ENCODE measurements at places on chromosomes 16 and 17.
A peak's percentile ranks its signal among the peaks of the same experiment; 100 is the strongest.

DNA sequence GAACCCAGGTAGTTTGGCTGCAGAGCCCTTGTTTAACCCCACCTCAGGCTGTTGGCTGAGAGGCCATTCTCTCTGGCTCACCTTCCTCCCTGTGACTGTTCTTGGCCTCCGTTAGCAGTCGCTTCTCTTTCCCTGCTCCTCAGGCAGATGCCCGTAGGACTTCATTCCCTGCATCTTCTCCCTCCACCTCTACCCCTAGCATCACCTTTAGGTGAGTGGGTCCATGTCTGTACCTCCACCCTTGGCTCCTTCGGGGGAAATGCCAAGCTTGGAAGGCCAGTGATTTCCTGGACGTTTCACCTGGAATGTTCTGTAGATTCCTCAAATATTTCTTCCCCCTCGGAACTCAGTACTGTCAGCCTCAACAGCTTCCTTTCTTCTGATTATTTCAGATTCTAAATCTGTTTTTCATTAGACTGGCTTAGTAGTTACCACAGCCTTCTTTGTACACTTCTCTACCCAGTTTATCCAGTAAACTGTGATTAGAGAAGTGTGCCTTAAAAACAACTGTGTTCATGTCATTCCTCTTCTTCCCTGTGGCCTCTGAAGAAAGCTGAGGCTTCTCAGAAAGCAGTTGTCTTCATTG, 227.9 kb downstream of the MSI2 start:
- DNase-seq: no peak

DNA sequence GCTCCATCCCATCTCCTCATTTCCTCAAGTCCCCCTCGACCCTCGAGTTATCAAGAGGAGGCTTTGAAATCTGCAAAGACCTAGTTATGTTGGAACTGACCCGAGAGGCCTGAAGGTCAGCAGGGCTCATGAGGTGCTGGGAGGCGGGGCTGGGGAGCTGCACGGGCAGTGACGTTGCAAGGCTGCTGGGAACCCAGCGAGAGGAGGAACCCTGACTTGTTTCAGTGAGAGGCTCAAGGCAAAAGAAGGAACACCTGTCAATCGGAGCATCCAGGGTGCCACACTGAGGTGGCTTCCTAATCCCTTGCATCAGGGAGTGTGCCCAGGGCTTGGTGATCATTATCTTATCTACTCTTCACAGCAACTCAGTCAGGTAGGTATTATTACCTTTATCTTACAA, 86.9 kb downstream of the CDH11 start:
- no peak for DNase-seq

DNA sequence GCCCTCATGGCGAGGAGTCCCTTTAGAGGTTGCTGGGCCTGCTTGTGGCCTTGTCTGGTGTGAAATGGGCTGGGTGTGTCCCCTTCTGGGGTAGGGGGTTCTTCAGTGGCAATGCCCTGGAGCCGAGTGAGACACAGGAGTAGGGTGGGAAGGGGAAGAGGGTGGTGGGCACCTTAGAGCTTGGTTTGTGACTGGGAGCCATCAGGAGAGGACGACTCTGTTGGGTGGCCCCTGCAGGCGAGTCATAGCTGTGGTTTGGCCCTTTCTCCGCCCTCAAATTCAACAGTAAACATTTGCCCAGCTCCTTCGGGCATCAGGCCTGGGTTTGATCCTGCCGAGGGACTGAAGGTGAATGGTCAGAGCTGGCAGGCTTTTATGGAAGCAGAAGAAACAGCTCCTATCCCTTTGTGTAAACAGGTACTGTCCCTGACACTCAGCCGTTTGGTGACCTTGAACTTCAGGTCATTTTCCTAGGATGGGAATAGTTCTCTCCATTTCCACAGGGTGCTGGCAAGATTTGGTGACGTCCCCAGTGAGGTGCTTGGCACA, 2.9 kb downstream of the E4F1 start:
- no peak for DNase-seq

- no peak for DNase-seq
These were observed 4.6 kb downstream of the SLC12A4 start for GRCh38 chr16:67963662-67964321.

GRCh38 chr17:32487473-32488176, 832 bp downstream of the CDK5R1 start:
- no peak for DNase-seq

GRCh38 chr17:75498039-75498725, 17.2 kb downstream of the CASKIN2 start:
- no peak for DNase-seq

DNA sequence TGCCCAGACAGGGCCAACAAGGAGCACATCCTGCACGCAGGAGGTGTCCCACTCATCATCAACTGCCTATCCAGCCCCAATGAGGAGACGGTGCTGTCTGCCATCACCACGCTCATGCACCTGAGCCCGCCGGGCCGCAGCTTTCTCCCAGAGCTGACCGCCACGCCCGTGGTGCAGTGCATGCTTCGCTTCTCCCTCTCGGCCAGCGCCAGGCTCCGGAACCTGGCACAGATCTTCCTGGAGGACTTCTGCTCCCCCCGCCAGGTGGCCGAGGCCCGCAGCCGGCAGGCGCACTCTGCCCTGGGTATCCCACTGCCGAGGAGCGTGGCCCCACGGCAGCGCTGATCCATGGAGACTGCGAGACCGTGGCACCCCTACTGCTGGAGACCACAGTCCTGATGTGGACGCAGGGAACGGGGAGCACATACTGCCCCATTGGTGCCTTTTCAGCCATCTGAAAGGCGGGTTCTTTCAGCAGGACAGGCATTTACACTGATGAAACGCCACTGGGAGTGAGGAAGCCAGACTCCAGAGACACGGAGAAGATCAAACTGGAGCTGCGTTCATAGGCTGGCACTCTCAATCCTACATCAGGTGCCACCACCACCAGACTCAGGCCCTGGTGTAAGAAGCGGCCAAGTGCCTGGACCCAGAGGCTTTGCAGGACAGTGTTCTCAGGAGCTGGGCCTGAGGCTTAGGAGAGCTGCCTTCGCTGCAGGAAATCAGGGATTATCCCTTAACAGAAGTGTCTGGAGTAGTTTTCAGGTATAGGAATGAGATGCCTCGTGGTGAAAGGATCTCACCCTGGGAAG, 2.6 kb downstream of the NT5C start:
- no peak for DNase-seq

GRCh38 chr16:138049-138417, 440 bp downstream of the NPRL3 start:
- peak; percentile 19 for DNase-seq

GRCh38 chr17:62965686-62966425, at the start of gene TANC2:
TANC2 (plus strand) TSS chr17:62966235; CDS start chr17:63009560, 43,325 bp downstream.
- peak; percentile 90 for DNase-seq

DNA sequence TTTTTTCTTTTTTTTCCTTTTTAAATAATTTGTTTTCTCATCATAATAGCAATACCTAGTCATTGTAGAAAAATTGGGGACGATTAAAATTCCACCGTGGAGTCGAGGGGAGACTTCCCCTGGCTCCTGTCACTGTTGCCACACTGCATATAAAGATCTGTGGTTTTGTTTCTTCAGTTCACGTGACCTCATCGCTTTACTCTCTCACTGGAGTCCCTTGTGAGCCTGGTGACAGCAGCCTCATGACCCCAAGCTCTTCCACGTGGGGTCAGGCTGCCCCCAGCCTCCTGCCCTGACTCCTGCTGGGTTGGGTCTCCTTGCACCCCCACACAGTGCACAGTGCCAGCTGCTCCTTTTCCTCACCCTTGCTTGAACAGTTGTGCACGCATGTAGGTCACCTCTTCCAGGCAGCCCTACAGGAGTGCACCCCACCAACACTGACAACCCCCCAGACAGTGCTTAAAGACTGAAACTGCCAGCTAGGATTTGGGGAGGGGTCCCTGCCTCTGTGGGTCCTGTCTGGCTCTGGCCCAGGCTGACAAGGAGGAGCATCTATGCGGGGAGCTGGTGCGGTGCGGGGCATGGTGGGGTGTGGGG, 7.3 kb upstream of the METRNL start:
- DNase-seq: no peak
